ENCODE measurements at places on chromosomes 5 and 9. TPM values are rescaled to one million over a fixed set of nuclear protein-coding genes. Genes with fewer than 3 reads are reported as not detected.
A peak's percentile ranks its signal among the peaks of the same experiment; 100 is the strongest.

The CRHBP gene
- not detected for total RNA-seq

The PRSS3 gene
- not detected for total RNA-seq

The PCDHGB5 gene
- total RNA-seq = 0.50 TPM

The TAS2R1 gene
- not detected for total RNA-seq

The LCN2 gene
- not detected for total RNA-seq

The PRR7 gene
- 38.8 TPM for total RNA-seq

The SLC35D2 gene
- total RNA-seq = 48.7 TPM

The PSIP1 gene
- total RNA-seq = 38.8 TPM

DNA sequence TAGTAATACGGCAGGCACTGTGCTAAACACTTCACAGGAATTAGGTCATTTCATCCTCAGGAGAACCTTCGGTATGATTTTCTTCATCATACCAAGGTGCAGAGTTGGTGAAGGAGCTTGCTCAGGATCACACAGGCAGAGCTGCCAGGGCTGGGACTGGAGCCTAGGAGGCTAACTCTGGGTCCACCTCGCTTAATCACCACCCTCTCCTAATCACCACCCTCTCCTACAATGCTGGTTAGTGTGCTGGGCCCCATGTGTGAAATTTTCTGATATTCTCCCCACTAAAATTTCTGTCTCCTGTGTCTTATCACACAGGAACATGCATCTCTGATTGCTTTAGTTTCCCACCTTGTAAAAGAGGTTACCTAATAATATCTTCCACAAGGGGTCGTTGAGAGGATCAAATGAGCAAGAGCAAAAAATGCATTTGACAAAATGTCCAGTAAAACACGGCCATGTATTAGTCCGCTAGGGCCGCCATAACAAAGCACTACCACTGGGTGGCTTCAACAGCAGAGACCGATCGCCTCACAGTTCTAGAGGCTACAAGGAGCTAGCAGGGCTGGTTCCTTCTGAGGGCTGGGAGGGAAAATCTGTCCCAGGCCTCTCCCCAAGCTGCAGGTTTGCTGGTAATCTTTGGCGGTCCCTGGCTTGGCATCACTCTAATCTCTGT is 128.2 kb upstream of the NFIB start:
- peak; percentile 86 for DNase-seq

- DNase-seq = no peak
Measured at GRCh38 chr5:67360047-67360446, 163.4 kb upstream of the CD180 start.

GRCh38 chr9:134606951-134607731 is 34.5 kb upstream of the COL5A1 start:
- peak; percentile 58 for DNase-seq

- DNase-seq = no peak
Measured at GRCh38 chr5:88671505-88672499, 211.2 kb downstream of the MEF2C start.

DNA sequence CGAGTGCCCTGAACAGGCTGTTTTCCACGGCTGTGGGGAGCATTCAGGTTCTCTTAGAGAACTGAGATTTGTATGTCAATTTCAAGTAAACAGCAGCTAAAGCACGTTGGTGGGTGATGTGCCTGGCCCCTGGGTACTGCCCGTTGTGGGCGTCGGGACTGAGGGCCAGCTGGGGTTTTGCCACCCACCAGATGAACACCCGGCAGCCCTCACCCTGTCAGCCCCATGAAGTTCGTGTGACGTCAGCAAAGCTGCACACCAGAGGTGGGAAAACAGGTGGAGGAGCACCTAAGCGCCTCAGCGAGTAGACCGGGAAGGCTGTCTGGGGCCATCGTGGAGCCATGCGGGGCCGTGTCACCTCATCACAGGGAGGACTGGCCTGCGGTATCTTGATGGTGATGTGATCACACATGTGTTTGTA is 9.2 kb downstream of the CEP72 start:
- no peak for DNase-seq

- DNase-seq = no peak
Measured at GRCh38 chr5:81355291-81356251, 38.4 kb downstream of the ACOT12 start.

- DNase-seq = no peak
Measured at GRCh38 chr5:132785365-132785764, 8.3 kb upstream of the SEPTIN8 start.

- DNase-seq = no peak
Measured at GRCh38 chr9:37029304-37029775, 4.7 kb downstream of the PAX5 start.

GRCh38 chr5:151448038-151448985 is 909 bp downstream of the SLC36A1 start:
- peak; percentile 6 for DNase-seq

GRCh38 chr5:13658761-13659160 is 285.7 kb downstream of the DNAH5 start:
- no peak for DNase-seq

DNA sequence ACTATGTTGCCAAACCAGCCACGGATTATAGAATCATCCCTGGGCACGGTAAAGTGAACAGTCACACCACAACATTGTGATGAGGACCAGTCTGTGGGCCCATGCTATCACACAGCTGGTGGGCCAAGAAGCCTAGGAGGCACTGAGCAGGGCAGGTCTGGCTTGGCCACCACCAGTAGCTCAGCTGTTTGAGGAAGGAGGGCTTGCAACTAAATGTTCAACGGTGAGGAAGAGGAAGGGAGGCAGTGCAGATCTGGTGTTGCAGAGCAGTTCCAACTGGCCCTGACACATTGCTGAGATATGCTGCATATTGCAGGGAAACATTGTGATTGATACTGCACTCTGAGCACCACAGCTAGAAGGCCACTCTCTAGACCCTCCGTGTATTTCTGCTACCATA is 77.9 kb upstream of the ATG10 start:
- no peak for DNase-seq

- DNase-seq = peak; percentile 39
Measured at GRCh38 chr5:117590944-117591343, 1016.3 kb upstream of the SEMA6A start.

GRCh38 chr9:131827821-131828369 is 88.0 kb upstream of the RAPGEF1 start:
- no peak for DNase-seq

- no peak for DNase-seq
Measured at GRCh38 chr9:1058826-1059487, 8.8 kb downstream of the DMRT2 start.

- DNase-seq = no peak
Measured at GRCh38 chr9:660227-660626, 181.3 kb upstream of the DMRT1 start.

- peak; percentile 22 for DNase-seq
Measured at GRCh38 chr5:93299681-93300308, 281.2 kb downstream of the NR2F1-AS1 start.

- no peak for DNase-seq
Measured at GRCh38 chr5:133947431-133947841, 21.0 kb downstream of the C5orf15 start.

DNA sequence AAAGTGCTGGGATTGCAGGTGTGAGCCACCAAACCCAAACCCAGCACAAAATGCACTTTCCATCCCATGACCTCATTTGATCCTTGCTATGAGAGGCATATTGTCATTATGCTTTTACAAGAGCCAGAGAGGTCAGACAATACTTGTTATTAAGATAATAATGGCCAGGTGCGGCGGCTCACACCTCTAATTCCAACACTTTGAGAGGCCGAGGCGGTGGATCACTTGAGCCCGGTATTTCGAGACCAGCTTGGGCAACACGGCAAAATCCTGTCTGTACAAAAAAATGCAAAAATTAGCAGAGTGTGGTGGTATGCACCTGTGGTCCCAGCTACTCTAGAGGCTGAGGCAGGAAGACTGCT is 55.9 kb upstream of the IL17B start:
- DNase-seq = no peak

- no peak for DNase-seq
Measured at GRCh38 chr5:142700566-142700965, 14.7 kb upstream of the FGF1 start.

DNA sequence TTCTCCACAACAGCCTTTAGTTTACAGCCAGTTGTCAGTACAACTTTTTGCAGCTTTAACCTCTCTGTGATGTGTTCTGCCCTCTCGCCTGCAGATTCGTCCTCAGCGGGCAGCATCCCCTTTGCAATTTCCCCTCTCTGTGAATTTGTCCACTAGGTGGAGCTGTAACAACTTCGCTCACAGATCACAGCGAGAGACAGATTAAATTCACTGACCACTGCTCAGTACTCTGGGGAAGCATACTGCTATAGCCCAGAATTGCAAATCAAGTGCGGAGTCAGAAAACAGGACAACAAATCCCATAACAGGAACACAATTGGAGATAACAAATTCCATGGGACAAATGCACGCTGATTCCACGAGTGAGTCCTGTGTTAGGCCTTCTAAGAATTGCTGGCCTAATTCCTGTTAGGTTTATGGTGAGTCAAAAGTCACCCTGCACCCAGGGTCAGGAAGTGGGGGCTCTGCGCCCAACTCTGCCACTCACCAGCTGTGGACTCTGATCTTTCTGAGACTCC is 2124.9 kb downstream of the MAT2B start:
- DNase-seq = peak; percentile 77

DNA sequence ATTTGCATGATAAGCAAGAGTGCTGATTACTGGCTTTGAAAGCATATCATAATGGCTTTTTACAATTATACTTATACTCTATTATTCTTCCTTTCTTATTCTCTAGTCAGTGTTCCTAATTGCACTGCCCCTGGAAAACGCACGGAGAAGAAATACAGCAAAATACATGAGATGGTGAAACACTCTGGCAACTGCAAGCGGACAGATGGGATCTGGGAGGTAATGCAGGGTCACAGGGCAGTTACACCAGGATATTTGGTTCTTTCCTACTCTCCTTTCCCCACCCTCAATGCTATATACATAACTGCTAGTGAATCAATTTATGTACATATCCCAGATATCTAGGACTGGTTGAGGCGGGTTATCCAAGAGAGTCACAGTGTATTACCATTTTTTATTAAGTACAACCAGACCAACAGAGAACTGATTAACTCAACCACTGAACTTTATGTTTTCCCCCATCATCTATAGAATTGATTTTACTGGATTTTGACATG is 423.7 kb downstream of the ZSWIM6 start:
- DNase-seq = no peak

GRCh38 chr9:134648701-134649530 is 7.3 kb downstream of the COL5A1 start:
- no peak for DNase-seq

DNA sequence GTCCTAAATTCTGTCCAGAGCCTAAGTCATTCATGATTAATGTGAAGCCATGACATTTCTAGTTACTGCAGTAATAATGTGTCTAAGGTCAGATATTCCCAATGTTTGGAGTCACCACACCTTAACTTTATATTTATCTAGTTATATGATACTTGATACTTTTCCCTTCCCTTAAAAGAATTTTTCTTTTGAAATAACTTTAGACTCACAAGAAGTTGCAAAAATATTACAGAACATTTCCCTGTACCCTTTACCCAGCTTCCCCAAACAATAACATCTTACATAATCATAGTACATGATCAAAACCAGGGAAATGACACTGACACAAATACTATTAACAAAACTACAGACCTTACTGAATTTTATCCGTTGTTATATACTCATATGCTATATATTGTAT is 150.0 kb upstream of the GNA14 start:
- DNase-seq = no peak

DNA sequence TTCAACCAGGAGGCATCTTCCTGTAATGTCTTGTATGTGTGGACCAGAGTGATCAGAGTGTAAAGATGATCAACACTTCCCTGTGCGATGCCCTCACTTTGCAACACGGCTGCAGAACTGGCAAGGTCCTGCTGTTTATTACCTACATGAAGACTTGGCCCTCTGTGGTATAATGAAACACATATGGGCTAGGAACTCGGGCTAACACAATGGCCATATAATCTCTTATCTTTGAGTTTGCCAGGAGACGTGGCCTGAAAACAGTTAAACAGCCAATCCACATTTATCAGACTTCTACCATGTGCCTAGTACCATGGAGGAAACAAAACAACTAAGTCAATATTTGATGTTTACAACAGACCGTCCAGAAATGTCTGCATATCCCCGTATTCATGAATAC is 145.5 kb downstream of the ZNF462 start:
- DNase-seq = no peak

DNA sequence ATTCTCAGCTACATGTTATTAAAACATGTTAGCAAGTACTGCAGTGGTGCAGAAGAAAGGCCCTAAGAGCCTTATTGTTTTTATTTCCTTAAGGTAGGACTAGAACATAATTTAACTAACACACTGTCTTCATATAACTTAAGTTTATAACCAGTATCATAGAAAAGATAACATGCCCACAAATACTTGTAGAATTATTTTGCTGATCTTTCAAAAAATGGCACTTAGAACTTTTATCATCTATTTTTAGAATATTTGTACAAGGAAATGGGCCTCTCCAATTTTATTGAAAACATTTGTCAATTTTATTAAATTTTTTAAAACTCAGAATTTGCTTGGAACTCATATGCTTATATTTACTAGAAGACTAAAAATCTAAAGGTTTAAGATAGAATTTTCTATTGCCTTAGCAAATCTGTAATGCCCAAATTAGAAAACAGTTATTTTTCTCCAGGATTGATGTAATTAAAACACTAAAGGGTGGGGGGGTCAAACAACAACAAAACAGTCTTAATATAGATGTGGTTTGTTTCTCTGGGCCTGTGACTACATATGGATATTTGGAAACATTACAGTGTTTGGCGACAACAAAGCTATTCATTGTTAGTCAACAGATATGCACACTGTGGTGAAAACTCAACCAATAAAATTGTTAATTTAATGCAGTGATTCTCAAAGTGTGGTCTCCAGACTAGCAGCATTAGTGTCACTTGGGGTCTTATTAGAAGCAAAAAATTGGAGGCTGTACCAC is 360.4 kb downstream of the PDE4D start:
- peak; percentile 59 for DNase-seq
